CD4-positive, alpha-beta T cell treated with Interleukin-12 subunit alpha and Interleukin-12 subunit beta, for 1 hour (primary cell): ENCODE measurements at places on chromosomes 13 and 19.

DNA sequence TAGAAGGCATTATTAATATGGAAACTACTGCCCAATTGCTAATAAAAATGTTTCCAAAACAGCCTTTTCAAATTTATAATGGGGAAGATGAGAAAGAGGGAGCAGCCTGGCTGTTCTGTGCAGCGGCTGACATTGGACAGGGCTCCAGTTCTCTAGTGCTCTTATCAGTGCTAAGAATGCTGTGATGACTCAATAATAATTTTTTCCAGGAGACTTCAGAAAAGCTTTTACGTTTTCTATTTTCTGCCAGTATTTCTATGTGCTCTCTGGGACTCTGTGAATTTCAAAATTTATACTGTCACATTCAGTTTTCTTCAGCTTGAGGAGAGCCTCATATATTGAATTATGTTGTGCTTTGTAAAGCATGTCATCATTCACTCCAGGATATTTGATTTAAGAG is 209.6 kb downstream of the VWA8 start:
- DNase-seq = no peak

DNA sequence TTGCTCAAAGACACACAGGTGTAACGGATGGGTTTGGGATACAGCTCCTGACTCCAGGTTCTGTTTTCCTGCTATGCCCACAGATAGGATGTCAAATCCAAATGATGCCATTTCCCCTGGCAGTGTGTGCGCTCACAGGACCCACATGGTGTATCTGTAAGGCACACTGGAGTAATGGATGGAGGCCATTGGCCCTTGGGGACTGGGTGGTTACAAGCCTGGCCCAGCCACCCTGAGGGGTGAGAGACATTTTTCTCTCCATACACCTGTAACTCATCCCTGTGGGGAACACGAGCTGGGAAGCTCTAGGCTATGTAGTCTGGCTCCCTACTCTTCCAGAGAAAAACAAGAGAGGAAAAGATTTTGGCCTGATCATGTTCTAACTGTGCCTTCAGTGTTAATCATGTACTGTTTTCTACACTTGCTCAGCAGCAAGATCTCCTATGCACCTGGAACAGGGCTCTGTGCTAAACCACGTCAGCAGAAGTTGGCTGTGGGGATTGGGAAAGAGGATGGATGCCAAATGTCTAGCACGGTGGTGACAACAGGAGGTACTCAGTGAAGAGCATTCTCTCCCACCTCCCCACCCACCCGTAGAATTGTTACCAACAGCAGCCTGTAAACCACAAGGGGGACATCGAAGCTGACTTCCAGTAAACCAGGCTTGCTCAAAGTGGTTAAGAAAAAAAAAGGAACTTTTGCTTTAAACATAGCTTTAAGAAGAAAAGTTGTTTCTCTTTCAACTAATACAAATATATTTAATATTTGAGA is 237.0 kb downstream of the LACC1 start:
- peak; percentile 18 for DNase-seq

GRCh38 chr19:55686311-55687050 is 11.5 kb downstream of the EPN1 start:
- no peak for DNase-seq

DNA sequence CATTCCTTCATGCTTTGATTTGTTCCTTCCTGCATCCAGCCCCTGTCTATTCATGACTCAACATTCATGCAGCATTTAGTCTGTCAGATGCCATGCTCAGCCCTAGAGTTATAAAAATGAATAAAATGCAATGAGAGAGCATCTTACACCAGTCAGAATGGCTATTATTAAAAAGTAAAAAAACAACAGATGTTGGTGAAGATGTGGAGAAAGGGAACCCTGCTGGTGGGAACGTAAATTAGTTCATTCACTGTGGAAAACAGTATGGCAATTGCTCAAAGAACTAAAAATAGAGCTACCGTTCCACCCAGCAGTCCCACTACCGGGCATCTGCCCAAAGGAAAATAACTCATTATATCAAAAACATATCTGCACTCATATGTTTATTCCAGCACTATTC is 70.0 kb upstream of the GTF3A start:
- no peak for DNase-seq

DNA sequence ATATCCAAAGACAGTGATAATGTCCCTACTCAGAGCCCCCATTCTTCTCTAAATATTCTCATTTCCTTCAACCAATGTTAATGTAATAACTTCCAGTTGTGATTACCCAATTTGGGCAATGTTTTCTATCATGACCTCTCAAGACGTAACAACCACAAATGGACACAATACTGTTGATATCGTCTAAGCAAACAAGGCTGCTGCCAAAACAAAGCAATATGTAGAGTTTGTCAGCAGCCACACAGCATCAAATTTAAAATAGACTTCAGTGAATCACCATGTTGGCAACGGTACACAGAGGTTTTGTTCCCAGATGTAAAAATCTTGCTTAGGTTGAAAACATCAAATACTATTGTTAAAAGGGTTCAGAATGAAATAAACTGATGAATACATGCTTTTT is 205.1 kb downstream of the DACH1 start:
- DNase-seq = no peak

DNA sequence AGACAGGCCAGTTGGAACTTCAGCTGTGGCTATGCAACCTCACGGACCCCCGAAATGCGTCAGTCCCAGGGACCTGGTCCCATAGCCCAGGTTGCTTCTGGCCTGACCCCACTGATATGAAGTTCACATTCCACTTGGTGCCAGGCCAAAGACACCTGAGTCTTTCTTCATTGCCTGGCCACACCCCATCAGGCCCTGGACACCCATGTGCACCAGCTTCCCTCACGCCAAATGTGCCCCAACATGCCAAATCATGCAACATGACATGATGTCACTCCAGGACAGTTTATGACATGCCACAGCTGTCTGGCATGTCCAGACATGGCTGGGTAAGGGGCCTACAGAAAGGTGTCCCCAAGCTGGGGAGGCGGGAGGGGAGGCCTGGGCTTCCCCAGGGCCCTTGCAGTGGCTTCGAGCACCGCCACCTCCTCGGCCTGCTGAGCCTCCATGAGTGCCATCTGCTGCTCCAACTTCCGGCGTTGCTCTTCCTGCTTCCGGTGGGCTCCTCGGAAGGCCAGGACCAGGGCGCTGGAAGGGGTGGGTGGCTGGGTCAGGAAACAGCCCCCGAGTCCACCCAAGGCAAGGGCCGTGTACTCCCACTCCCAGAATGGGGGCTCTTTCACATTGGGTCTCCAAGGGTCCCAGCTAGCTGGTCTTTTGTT is 4.3 kb upstream of the NR2F6 start:
- no peak for DNase-seq

GRCh38 chr19:17097593-17098126 is 22.1 kb downstream of the MYO9B start:
- no peak for DNase-seq

DNA sequence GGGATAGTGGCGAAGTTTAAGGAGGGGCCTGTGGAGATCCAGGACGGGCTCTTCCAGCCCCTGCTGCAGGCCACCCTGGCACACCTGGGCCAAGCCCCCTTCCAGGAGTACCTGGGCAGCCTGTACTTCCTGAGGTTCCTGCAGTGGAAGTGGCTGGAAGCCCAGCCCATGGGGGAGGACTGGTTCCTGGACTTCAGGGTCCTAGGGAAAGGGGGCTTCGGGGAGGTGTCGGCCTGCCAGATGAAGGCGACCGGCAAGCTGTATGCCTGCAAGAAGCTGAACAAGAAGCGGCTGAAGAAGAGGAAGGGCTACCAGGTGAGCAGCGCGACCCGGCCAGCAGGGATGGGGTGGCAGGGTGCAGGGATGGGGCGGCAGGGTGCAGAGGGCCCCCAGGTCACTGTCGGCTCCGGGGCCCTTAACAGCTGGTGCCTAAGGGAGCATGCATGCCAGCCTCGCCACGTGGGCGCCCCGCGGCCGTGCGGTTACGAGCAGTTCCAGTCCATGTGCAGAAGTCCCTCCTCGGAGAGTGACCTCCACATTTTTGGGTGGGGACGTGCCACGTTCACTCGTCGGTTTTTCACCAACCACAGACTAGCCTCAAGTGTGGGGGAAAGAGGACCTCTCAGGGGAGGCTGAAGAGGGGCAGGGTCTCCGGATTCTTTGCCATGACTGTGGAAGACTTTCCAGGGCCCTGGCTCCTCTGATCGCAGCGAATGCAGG is 912 bp downstream of the GRK1 start:
- DNase-seq = no peak

DNA sequence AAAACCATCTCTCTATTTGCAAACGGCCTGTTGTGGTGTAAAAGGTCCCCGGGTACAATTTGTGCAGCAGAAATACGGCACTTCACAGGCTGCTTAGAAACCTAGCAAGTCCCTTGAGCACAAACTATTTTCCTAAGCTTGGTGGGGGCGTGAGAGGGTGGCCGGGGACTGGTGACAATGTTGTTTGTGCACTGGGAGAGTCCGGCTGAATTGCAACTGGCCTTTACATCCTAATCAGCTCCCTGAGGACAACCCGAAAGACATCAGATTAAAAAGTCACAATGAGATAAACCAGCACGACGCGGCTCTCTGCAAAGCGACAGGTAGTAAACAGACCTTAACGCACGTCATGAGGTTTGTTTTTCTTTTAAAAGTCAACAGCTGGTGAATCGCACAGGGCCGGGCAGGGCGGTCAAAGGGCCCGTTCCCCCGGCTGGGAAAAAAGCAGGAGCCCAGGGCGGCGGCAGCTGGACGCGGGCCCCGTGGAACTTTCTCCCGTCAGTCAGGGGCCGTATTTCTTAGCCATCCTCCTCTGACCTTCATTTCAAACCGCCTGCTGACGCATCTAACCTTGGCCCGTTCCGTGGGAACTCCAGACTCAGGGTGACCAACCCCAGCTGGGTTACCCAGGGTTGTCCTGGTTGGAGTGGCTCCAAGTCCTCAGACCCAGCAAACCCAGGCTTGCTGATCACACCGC is 112.3 kb downstream of the GADD45B start:
- no peak for DNase-seq

- no peak for DNase-seq
These were observed 422.6 kb downstream of the ITGBL1 start for GRCh38 chr13:101875091-101875490.

DNA sequence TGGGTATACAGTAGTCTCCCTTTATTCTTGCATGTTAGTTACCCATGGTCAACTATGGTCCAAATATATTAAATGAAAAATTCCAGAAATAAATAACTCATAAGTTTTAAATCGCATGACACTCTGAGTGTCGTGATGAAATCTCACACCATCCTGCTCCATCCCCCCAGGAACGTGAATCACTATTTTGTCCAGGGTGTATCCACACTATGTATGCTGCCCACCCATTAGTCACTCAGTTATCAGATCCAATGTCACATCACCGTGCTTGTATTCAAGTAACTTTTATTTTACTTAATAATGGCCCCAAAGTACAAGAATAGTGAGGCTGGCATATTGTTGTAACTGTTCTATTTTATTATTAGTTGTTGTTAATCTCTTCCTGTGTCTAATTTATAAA is 115.8 kb upstream of the SERP2 start:
- no peak for DNase-seq

- peak; percentile 20 for DNase-seq
These were observed 841 bp upstream of the ZNF223 start for GRCh38 chr19:44050740-44051649.

DNA sequence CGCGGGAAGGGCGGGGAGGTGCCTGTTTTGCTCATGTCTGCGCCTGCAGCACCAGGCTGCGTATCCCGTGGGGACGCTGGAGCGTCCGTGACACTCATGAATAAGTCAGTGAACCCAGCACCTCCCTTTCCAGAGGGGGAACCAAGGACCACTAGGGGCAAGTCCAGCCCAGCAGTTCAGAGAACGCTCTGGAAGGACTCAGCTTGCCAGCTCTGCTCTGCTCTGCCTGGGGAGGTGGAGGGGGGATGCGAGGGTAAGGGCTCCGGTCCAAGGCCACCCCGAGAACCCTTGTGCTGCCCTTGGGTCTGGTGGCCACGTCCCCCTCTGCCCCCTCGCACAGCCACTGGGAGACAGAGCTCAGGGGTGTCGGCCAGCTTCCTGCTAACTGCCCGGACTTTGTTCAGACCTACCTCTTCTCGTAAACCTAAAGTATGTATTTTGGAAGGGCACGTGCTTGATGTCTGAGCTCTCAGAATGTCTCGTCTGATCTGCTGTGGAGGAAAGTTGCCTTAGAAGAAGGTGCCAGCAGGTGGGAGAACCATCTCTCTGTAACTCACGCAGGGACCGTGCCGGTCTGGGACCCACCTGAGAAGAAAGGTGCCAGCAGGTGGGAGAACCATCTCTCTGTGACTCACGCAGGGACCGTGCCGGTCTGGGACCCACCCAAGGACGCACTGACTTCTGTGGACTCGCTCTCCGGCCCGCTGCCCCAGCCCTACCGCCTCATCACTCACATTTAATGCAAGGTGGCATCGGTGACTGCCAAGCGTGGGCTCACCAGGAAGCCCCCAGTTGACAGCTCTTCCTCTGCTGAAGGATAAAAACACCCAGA is 34.1 kb downstream of the TMEM255B start:
- DNase-seq = no peak

DNA sequence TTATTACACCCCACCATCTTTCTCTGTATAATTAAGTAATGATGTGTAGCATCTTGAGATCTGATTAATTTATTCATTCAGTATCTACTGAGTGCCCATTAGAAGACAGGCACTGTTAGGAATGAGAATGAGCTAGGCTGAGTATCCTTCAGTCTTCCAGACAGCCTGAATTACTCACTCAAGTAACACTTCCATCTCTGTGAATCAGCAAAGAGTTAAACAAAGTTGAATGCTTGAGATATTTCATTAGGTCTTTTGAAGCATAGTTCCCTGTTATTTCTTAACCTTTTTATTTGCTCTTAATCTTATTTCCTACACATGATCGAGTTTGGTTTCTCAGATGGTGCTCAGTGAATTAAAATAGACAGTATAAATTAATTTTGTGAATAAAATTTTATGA is 413.7 kb downstream of the DCT start:
- no peak for DNase-seq

DNA sequence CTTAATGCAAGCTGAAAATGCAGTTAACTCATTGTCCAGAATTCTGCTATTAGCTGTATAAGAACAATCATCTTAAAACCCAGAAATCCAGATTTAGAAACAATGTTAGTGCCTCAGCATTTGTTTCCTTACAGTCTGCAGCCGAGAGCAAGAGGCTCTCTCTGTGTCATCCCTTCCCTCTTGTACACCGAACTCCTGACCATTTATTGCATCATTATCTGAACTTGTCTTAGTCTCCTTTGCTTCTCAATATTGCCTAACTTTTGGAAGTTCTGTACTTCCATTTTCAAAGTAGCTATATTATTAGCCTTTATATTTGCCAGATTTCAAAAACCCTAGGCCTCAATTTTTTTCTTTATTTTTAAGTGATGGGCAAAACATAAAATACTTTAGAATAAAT is 27.1 kb downstream of the RNASEH2B start:
- no peak for DNase-seq

GRCh38 chr19:14478113-14478545 is 3.0 kb upstream of the PTGER1 start:
- no peak for DNase-seq

DNA sequence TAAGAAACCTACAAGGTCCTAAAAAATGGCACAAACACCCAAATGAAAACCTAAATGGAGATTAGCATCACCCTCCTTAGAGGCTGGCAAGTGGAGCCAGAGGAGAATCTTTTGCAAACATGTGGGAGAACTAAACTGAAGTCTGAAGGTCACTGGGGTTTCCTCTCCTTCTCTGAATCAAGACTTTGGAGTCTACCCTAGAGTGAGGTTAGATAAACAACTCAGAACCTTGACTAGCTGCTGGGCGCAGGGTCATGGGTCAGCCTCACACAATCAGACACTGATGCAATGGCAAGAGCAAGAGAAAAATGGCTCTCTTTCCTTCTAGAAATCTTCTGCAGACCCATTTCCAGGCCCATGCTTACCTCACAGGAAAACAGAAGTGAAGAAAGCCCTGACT is 165.8 kb downstream of the KCTD12 start:
- no peak for DNase-seq
